NCI-H1417 (cell line): ENCODE measurements at places on chromosomes 5 and 9.
A peak's percentile ranks its signal among the peaks of the same experiment; 100 is the strongest.

DNA sequence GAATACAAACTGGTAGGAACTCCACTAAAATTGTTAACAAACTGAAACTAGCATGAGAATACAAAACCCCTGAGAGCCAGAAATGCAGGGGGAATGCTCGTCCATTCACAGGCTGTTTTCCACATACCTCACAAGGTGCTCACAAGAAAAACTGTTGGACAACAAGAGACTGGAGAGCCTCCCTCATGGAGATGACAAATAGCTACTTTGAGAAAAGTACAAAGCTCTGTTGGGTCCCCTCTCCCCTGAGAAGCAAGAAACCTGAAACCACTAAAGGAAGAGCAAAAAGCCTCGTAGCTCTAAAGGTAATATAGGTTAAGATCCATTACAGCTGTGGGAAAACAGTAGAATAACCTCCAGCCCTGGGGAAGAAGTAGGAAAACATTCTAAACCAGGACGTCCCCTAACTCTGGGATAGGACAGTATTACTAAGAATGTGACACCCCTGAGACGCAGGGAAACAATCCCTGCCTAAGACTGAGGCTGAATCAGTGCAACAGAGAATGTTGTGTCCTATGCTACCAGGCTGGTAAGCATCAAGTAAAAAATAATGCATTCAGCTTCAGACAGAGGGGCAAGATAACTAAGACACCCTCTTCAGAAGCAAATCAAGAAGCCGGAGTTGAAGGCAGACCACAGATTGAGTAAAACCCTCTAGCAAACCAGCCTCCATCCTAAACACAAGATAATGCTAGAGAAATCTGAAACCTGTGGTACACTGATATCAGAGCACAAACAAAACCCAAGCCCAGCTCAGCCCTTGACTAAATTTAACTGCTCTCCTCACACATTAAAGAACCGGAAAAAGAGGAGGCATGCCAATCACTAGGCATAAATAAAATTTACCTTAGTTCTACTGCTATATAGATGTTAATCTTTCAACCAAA, 160.2 kb downstream of the SSBP2 start:
- DNase-seq = peak; percentile 17

- no peak for DNase-seq
Measured at GRCh38 chr5:40397091-40397490, 282.6 kb upstream of the PTGER4 start.

GRCh38 chr9:130498918-130499698, 54.3 kb downstream of the ASS1 start:
- no peak for DNase-seq

DNA sequence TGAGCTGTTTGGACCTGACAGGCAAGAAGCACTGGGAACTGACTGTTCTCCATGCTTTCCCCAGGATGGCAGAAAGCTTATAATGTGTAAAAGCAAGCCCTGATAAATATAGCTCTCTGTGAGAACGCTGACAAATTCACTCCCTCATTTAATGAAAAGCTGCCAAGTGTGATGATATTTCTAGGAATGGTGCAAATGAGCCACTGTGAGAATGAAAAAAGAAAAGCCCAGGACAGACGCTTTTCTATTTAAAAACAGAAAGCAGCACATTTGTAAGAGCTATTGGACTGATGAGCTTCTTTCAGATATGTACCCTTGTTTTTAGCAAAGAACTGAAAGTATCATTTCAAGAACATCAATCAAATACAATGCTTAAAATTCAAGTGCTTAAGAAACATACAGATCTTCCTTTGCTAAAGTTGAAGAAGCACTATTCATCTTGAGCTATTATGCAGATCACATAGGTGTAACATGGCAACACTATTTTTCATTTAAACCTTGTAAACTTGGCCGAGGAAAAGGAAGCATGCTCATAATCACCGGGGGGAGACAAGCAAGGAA, 842.6 kb upstream of the ACO1 start:
- no peak for DNase-seq

- DNase-seq = no peak
Measured at GRCh38 chr5:54087436-54087835, 222.9 kb downstream of the ARL15 start.

DNA sequence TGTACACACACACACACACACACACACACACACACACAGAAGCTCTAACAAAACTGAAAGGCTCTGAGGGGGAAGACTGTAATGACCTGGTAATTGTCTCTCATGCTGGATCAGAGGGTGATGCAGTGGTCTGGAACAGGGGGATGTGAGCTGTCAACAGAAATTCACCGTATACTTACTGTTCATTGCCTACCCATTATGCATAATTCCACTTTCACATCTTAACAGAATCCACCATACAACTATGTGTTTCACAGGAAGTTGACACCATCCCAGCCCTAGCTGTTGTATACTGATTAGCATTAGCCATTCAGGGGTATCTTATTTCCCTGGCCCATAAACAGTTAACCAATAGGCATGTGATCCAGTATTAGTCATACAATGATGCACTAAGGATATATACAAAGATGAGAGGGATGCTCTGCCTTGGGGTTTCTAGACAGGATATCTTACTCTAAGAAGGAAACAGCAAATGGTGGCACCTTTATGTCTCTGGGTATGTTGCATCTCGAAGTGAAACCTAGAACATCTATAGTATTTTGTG, 396.5 kb upstream of the BRINP1 start:
- no peak for DNase-seq
